ENCODE measurements at places on chromosomes 5 and 9.

DNA sequence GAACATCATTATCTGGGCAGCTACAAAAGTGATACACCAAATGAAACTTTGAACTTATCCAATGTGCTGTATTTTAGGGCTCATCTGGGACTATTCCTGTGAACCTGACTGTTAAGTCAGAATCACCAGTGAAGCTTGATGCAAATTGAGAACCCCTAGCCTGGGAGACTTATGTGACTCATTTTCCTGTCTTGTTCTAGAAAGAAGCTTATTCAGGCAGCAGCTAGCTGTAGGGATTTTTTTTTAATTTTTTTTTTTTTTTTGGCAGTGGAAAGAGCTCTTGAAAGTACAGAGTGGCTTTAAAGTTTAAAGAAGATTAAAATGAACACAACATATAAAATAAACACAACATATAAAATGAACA is 81.1 kb upstream of the TNFAIP8 start:
- DNase-seq, result peak; percentile 10

GRCh38 chr5:30040488-30041118 is 1152.9 kb upstream of the CDH6 start:
- DNase-seq, result peak; percentile 64

GRCh38 chr5:96522635-96523355 is 89.7 kb upstream of the PCSK1 start:
- no peak for DNase-seq

- no peak for DNase-seq
Measured at GRCh38 chr5:9423571-9423970, 122.3 kb downstream of the SEMA5A start.

- DNase-seq, result no peak
Measured at GRCh38 chr5:124986667-124987066, 240.2 kb upstream of the ZNF608 start.

GRCh38 chr5:16877267-16877935 is 58.7 kb downstream of the MYO10 start:
- no peak for DNase-seq

DNA sequence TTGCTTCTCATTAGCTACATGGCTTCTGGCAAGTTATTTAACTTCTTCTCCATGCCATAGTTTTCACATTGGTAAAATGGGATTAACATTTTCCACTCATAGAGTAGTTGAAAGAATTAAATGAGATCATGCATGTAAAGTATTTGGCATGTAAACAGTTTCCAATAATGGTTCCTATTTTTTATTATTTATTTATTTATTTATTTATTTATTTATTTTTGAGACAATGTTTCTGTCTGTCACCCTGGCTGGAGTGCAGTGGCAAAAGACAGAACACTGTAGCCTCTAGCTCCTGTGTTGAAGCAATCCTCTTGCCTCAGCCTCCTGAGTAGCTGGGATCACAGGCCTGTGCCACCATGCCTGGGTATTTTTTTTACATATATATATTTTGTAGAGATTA is 117.7 kb downstream of the DOCK2 start:
- DNase-seq, result no peak

GRCh38 chr5:135446206-135446605 is 942 bp downstream of the DCANP1 start:
- no peak for DNase-seq

DNA sequence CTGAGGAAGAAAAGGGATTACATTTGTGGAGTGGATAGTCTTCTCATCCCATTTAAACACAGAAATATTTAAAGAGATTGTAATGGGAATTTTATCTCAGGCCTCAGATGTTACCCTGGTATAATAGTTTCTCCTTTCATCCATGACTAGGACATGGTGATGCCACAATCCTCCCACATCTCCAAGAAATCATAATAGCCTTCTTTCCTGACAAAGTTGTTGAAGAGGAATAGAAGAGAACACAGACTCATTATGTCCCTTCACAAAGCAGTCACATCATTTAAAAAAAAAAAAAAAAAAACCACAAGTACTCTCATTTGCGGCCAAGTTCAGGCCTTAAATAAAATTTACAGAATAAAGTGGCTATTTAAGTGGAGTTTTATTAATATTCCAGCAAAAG is 359.6 kb downstream of the DEPDC1B start:
- no peak for DNase-seq

GRCh38 chr9:105854026-105854782 is 159.9 kb downstream of the TMEM38B start:
- DNase-seq, result no peak

DNA sequence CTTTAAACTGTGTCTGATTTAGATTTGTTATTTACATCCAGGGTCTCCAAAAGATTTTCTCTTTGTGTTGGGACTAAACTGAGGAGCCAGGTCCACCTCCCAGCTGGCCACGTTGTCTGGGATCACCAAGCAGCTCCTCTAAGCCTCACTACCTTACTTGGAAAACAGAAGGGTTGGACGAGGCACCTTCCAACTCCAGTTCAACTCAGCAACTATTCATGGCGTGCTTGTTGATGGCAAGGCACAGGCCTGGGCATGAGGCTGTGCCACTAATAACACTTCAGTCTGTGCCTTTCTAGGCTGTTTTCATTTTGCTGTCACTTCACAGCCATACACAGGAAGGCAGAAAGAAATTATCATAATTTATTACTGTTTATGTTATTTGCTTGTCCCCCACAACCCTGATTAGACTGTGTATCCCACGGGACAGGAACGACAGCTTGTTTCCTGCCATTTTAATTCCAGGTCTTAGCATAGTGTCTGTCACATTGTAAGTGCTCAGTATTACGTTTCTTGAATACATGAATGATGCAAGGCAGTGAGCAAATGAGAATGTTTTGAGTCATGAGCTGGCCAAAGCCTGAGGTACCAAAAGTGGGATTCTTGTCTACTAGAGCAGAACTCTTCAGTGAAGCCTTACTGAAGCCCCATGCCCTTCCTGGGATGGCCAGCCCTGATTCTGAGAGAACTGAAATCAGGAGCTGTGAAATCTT is 125.8 kb downstream of the GALNT10 start:
- DNase-seq, result no peak

DNA sequence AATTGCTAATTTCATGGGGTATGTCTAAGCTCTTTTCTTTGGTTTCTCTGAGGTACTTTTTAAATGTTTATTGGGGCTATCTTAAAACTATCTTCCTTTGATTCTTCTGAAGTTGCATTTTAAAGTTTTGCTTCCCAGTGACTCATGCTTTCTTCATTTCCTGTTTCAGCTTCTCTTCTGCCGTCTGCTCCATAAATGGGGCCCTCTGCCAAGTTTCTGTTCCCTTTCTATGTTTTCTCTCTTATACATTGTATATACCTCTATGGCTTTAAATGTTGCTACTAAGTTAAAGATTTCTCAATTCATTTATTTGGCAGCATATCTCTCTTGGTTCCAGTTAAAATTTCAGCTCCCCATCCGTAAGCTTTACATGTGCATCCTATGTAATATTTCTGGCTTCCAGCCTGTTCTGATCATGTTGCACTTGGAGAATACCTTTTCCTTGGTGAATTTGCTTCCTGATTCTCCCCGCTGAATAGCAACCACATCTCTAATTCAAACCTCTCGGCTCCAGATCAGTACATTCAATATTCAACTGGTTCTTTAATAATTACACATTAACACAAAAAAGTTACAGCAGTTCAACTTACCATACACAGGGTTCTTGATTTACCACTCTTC is 125.3 kb downstream of the ST8SIA4 start:
- DNase-seq, result peak; percentile 30

- peak; percentile 95 for DNase-seq
Measured at GRCh38 chr5:73498057-73498992, at the start of gene BTF3. Gene BTF3 (plus strand): TSS chr5:73498442. CDS start chr5:73498668, 226 bp downstream.

DNA sequence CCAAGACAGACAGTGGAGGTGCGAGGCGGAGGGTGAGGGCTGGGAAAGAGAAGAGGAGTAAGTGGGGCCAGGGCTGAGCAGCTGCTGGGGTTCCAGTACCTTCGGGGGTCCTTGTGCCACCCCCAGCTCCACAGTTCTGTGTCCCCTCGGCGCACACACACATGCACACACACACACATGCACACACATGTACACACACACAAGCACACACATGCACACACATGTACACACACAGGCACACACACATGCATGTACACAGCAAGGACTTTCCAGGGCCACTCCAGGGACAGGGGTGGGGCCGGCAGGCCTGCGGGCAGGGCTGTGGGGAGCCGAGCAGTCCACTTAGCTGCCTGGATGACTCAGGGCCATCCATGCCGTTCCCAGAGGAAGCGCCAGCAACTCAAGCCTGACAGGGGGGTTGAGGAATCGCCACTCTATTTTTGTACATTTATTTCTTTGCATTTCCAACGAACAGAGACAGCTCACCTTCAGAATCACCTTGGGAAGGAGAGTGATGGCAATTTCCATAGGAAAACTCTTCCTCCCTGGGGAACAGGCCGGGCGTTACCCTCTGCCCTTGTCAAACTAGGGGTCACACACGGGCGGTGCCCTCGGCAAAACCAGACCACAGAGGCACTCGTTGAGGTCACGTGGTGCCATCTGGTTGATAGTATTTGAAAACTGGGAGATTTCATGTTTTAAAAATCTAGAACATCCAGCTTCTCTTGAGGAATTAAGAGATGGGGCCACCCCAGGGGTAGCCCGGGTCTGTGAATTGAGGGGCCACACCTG is 135.7 kb downstream of the ADAMTS2 start:
- peak; percentile 63 for DNase-seq

- no peak for DNase-seq
Measured at GRCh38 chr5:102789469-102789868, 34.4 kb downstream of the PAM start.

DNA sequence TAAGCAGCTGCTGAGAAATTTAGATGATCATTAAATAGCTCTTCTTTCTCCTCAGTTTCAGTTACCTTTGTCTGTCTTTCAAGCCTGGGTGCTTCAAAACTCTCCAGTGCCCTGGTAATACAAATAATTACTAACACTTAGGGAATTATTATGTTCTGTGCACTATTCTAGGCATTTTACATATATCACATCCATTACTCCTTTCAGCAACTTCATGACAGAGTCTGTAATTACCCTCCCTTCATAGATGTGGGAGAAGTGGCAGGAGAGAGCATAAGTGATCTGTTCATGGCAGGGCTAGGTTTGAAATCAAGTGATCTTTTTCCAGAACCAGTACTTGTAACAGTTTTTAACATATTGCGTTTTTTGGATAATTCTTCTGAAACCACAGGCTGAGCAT is 32.0 kb downstream of the MAN2A1 start:
- DNase-seq, result no peak

DNA sequence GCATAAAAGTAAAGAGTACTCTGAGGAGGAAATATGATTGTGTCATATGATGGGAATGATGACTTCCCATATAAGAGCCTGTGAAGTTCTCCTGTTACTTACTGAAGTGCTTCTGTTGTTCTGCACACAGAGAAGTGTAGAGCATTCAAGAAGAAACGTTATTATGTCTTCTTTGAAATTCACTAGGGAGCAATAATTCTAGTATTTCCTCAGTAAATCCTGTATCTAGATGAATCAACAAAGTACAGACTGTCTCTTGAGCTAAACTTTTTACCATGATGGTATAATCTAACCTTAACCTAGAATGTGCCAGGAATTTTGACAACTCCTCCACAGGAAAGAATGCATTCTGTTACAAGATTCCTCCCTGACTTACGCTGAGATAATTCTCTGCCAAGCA is 18.9 kb upstream of the GHR start:
- DNase-seq, result no peak
